ENCODE measurements at places on chromosomes 5 and 9.

DNA sequence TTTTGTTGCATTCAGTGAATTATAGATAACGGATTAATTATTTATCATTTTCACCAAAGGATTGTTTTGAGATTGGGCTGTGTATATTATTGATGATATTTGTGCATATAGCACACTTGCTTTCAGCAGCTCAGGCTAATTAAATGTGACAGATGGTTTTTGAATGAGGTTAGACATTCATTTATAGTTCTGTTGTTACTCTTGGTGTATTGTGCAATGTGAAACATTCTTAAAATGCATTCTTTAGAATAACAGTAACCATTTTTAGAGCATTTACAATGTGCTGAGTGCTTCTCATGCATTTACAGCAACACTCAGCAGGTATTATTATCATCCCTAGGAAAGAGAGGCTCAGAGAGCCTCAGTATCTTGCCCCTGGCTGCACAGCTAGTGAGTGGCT lies 23.8 kb downstream of the NANS start:
- no peak for DNase-seq

DNA sequence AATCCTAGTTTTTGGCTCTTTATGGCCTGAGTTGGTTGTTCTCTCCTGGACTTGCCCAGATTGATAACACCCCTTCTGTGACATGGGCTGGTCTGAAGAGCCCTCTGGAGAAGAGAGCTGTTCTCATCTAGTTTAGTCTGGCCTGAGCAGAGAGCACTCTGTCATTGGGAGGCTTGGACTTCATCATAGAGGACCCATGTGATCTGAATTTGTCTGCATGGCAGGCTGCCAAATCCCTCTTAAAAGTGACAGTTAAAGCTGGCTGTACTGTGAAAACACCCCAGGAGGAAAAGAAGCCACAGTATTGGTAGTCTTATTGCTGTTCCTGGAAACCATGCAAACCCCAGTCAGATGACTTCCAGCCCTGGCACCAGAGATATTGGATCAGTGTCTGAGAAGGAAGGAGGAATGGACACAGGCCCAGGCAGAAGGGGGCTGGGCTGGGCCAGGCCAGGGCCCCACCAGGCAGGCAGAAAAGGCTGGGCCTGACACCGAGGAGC lies 3.7 kb upstream of the WDR31 start:
- peak; percentile 65 for DNase-seq

- no peak for DNase-seq
Measured at GRCh38 chr5:138369706-138370105, 17.2 kb downstream of the KDM3B start.

DNA sequence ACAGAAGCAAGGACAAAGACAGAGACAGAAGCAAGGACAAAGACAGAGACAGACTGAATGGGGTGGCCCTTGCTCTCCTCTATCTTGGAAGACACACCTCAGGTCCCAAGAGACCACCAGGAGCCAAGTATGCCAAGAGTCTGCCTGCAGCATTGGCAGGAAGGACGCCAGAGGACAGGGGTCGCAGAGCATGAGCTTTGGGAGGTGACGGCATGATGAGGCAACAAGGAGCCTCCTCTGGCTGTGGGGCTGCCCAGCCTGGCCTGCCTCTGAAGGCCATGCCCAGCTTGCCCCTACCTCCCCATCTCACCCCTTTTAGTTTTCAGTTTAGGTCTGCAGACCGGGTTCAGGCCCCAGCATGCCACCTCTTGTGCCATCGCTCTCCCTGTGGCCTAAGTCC lies 17.6 kb downstream of the PDGFRB start:
- DNase-seq = no peak

DNA sequence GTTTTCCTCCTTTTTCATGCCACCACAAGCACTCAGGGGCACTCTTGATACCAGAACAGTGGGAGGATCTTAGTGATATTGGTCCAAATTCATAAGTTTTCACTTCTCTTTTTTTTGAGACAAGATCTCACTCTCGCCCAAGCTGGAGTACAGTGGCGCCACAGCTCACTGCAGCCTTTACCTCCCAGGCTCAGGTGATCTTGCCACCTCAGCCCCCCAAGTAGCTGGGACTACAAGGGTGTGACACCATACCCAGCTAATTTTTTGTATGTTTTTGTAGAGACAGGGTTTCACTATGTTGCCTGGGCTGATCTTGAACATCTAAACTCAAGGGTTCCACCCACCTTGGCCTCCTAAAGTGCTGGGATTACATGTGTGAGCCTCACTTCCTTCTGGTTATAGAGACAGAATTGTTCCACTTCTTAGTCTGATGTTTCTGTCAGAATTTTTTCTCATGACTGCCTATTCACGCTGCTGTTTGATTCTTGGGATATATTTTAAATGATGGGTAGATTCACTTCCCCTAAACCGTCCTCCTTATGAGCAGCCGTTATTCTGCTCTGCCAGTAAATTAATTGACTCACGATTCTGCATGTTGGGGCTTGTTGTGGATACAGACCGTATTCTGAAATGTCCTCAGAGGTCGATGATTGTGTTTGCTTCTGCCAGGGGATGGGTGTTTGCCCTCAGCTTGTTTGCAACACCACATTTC lies 30.8 kb downstream of the MTAP start:
- DNase-seq = no peak

GRCh38 chr9:92729735-92730155 lies 34.9 kb downstream of the BICD2 start:
- DNase-seq = no peak

GRCh38 chr5:14415024-14415697 lies 166.4 kb upstream of the OTULINL start:
- no peak for DNase-seq

GRCh38 chr5:32687499-32687831 lies 23.7 kb upstream of the NPR3 start:
- DNase-seq = no peak

DNA sequence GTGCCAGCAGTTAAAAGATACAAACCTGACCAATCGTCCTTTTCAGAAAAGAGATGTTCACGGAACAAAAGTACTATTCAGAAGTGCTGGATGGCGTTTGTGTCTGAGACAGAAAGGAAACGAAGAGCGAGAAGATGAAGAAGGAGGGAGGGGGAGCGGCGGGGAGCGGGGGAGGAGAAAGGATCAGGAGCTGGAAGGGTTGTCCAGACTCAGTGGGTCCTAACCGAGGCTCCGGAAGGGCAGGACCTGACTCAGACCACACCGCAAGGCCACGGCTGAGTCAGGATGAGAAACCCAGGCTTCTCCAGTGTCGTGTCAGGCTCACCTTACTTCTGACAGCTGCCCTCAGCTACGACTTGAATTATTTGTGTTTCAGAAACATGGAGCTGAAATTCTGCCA lies 46.2 kb downstream of the PAX5 start:
- no peak for DNase-seq

DNA sequence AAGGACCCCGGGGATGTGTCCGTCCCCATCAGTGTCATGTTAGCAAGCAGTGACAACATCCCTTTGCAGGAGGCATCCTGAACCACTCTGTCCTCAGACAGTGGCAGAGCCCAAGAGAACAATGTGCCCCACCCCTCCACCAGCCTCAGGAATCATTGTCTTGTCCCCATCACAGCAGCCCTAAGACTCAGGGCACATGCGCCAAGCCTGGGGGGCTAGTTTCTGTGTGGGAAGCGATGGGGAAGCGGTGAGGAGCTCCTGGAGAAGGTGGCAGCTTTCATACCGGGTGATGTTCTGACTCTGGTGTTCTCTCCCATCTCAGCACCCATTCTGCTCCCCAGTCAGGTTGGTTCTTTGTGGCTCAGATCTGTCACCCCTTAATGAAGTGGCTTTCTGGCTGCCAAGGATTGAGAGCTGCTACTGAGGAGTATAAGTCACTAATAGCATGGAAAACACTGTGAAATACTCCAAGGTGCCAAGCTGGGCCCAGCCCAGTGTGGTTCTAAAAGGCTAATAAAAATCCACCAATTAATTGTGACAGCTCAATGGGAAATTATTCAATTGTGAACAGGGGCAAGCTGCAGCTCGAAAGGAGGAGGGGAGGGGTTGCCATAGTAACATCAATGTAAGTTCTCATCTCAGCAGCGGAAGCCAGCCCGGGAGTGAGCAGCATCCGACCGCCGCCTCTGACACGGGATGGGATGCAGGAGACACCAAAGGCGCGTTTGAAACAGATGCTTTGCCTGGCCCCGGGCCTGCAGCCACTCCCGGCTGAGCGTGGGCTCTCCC lies 4.7 kb downstream of the QRFP start:
- DNase-seq = no peak

DNA sequence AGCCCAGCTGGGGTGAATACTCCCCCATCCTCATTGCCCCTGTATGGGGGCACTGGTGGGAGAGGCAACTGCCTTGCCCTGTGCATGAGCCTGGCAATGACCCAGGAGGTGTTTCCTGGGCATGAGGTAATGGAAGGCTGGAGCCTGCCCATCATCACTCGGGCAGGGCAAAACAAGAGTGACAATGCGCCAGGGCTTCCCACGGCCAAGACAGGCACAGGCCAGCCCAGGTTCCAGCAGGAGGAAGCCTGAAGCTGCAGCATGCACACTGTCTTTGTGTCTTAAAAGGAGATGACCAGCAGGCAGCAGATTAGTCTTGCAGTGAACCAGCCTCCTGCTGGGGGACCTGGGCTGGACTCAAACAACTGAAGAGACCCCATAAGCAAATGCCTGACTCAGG lies 92.2 kb upstream of the SMIM23 start:
- DNase-seq = no peak

GRCh38 chr5:72226950-72227349 lies 93.1 kb downstream of the MRPS27 start:
- no peak for DNase-seq

GRCh38 chr9:19698960-19699359 lies 89.9 kb downstream of the SLC24A2 start:
- DNase-seq = no peak

DNA sequence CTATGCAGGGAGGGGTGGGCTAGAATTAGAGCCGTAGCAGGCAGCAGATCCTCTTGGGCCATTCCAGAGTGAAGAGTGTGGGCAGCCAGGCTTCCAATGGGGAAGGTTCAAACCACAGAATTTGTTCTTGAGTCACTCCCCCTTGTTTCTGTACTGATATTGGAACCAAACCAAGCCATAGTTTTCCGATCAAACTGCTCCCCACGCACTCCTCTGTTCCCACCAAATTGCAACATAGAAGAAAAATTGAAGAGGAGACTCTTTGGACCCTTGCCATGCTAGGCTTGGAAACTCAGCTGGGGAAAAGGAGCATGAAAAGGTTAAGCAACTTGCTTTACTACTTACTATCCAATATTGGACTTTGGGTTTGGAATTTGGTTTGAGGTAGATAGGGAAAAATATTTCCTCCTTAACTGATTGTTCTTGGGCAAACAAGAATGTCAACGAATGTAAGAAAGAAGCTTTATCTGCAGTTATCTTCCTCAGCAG lies 165.8 kb upstream of the NR3C1 start:
- no peak for DNase-seq

DNA sequence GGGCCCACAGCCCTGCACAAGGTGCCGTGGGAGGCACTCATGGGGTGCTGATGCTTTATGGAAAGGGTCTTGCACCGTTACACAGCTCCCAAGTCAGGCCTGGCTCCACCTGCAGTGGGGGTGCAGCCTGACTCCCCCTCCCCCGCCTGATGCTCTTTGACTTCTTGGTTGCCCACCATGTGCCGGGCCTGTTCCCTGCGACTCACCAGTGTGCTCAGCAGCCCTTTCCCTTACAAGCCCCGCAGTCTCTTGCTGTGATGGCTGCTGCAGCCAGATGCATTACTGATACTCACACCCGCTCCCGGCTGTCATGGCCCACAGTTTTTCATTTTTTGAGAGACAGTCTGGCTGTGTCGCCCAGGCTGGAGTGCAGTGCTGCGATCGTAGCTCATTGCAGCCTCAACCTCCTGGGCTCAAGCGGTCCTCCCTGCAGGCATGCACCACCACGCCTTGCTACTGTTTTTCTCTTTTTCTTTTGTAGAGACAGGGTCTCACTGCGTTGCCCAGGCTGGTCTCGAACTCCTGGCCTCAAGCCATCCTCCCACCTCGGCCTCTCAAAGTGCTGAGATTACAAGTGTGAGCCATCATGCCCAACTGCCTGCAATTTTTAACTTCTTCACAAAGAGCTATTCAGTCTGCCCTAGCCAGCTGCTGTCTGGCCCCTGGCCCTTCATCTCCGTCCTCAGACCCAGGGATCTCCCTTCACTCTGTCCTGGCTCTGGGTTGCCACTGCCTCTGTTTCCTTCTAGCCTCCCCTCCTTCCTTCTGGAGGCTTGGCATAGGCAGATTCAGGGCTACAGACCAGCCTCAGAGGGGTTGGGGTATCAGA lies 109.5 kb downstream of the RXRA start:
- peak; percentile 70 for DNase-seq

GRCh38 chr9:109447329-109448076 lies 50.6 kb downstream of the PTPN3 start:
- no peak for DNase-seq

GRCh38 chr5:100898504-100899346 lies 4.4 kb downstream of the ST8SIA4 start:
- DNase-seq = no peak

All from frontal cortex (tissue), 4 donors.